NCI-H187 (cell line): ENCODE measurements at places on chromosomes 5 and 9.

- DNase-seq = no peak
Observed at GRCh38 chr5:2895196-2895595, 143.7 kb upstream of the IRX2 start.

GRCh38 chr5:17412760-17413671 is 85.0 kb upstream of the TAF11L2 start:
- no peak for DNase-seq

DNA sequence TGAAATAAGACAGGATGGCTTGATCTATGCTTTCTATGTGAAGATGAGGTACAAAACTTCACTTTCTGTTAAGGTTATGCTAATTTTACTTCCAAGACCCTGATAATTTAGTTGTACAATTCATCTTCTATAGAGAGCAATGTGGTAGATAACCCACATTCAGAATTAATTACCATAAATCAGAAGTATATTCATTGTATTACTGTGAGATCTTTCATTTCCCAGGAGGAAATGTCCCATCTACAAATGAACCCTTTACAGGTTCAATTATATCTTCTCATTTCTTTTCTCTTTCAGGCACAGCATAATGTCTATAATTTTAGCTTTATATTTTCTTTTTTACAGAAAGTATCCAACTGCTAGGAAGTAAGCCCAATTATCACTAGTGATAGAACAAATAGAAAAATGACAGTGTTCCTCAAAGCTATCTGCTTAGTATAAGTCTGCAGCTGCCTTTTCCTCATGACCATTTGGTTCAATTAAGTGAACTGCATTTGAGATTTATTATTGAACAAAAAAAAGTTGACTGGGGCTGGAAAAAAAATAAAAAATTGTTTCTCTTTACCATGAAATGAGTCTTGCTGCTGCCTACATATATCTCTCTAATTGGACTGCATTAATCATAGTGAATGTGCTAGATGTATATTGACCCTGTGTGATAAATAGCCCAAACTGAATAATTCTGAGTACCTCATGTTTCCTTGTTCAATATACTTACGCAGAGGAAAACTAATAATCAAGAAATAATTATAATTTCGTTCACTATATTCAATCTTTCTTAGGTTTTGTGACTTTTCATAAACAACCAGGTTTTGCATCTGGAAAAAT is 1329.4 kb downstream of the PTPRD start:
- DNase-seq = no peak

DNA sequence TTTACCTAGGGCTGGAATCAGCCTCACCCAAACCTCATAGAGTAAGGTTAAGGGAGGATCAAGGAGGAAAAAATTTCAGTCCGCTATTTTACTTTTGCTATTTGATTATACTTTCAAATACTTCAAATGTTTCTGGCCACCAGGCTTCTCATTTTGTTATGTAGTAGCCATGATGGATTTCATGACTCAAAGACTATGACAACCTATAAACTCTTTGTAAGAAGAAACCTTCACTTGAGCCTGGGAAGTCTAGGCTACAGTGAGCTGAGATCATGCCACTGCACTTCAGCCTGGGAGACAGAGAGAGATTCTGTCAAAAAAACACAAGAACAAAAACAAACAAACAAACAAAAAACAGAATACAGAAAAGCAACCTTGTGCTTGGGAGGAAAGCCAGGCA is 293.6 kb upstream of the TNC start:
- no peak for DNase-seq

DNA sequence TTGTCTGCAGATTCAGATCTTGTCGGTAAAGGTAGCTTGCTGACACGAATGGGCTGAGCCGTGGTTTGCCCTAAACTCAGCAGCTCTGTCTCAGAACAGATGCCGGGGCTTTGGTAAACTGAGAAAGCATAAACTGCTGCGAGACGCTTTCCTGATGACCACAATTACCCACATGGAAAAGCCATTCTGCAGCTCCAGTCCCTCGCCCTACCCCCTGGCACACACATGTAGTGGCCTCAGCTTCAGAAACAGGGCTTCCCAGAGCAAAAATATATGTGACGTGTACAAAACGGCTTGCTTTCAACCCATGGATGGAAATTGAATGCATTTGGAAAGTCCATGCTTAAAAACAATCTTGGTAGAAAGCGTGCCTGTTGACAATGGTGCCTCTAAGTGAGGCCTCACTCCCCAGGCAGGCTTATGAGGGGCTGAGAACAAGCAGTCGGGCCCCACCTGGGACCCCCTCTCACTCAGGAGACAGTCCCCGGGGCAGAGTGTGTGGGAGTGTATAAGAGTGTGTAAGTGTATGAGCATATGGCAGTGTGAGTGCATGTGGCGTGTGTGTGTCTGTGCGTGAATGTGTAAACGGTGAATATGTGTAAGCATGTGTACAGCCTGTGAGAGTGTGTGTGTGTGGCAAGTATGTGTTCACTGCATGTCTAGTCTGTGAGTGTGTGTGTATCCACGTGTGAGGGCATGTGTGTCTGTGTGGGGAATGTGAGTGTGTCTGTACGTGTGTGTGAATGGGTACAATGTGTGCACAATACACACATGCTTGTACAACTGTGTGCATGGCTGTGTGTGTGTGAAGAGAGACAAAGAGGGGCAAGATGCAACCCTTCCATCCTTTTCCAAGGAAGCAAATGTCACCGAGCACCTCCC is 88.2 kb upstream of the SMIM23 start:
- no peak for DNase-seq

- no peak for DNase-seq
Observed at GRCh38 chr5:67289763-67290521, 93.3 kb upstream of the CD180 start.

DNA sequence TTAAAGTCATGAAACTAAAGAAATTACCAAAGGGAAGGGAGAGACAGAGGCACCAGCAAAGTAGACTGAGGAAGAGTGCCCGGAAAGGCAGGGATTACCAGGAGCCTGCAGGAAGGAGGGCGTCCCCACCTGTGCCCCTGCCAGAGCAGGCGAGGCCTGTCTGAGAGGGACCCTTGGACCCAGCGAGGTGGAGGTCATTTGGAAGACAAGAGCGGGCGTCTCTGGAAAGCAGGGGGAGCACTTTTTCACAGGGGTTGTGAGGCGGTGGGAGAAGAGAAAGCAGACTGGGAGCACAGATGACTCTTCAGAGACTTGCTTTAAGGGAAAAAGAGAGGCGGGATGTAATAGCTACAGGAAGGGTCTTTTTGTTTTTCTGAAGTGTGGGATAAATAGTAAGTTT is 27.5 kb upstream of the SLC2A8 start:
- no peak for DNase-seq

DNA sequence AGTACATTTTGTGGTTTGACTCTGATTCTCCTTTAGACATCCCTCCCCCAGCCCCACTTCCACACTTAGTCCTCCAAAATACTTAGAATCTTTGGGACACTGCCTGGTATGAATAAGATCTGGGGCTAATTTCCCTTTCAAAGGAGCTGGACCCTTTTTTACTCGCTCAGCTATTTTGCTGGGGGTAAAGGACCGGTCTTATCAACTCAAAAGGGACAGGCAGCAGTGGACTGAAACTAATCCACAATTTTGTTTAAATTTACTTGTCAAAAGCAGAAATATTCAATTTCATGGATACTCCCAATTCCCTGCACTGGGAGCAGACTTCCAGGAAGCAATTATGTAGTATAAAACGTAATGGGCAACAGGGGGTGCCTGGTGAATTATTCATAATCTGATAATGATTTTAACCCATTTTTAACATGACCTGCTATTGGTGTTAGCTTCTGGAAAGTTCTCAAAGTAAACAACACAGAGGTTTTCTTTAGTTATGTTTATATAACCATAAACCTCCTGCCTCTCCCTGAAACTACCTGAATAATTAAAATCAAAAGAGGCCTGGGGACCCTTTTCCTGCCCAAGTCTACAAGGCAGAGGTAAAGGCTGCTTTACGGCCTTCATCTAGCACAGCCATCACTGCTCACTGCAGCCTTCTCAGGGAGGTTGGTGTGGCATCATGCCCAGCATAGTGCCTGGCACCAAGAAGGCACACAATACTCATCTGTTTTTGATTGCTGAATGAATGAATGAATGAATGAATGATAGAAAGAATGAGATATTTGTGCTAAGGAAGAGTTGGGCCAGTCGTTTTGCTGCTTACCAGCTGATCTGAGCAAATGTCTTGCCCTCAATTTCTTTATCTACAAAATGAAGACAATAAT is 44.2 kb upstream of the GNPDA1 start:
- no peak for DNase-seq

GRCh38 chr5:75009556-75010345 is 42.6 kb downstream of the GCNT4 start:
- no peak for DNase-seq

DNA sequence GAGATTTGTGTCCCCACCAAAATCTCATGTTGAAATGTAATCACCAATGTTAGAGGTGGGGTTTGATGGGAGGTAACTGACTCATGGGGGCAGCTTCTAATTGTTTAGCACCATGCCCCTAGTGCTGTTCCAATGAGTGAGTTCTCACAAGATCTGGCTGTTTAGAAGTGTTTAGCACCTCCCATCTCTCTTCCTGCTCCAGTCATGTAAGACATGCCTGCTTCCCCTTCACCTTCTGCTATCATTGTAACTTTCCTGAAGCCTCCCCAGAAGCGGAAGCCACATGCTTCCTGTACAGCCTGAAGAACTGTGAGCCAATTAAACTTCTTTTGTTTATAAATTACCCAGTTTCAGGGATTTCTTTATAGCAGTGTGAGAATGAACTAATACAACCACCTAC is 170.5 kb downstream of the NDUFS4 start:
- no peak for DNase-seq

GRCh38 chr9:109101810-109102209 is 17.9 kb downstream of the TMEM245 start:
- DNase-seq = no peak

GRCh38 chr5:111942661-111943401 is 185.8 kb upstream of the NREP start:
- no peak for DNase-seq

- no peak for DNase-seq
Observed at GRCh38 chr5:133777951-133778350, 165.6 kb upstream of the FSTL4 start.

DNA sequence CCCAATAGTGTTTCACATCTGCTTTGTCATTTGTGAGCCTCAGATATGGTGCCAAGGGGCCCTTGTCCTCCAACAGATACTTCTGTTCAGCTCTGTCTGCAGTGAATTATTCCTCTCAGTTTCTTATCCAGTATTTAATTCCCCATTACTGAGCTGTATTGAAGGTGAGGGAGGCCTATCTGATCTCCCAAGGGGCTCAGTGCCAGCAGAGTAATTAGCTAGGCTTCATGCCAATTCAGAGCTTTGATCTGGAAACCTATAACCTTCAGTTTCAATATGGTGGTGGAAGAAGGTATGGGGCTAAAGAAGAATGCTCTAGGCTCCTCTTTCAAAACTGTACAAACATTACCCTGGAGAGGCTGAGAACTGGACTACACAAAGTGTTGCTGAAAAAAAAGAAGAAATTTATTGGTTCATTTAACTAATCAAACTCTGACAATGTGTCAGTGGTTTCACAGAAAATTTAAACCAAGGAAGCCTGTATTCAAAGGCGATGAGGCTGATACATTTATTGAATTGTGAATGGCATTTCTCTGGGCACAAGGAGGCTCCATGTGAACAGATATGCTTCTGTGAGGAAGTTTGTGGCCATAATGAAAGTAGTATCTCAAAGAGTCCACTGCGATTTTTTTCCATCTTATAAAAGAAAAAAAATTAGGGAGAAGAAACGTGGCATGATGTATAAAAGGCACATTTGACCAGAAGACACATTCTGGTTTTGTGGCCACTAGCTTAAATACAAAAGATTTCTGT is 397.8 kb downstream of the TLE4 start:
- no peak for DNase-seq

DNA sequence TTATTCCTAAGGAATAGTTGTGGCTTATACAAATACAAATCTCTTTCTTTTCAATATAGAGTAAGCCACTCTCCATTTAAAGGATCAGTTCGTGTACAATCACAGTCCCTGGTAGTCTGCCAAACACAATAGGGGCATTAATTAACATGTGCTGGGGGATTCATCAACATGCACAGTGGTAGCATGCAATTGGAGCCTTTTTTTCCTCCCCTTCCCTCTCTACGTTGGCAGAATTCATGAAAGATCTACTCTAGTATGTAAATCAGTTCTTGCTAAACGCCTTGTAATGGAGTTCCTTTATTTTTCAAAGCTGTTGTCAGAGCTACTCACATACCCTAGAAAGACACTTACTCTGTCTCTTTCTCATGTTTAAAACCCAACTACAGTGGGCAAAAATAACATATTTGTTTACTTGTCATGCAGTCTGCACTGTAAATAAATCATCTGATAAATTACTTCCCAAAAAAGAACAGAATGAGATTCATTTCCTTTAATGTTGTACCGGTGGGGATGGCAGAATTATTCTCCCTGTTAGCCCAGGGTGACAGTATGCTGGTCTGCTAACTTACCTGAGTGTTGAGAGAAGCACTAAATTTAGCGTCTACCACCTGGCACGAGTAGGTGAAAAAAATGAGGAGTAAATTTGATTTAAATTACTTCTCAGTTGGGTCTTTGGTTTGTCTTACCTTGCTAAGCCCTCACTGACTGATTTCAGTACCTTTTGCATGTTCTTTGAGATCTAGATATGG is 341.5 kb upstream of the CCNH start:
- no peak for DNase-seq

- no peak for DNase-seq
Observed at GRCh38 chr5:159909126-159909525, 7.2 kb upstream of the ADRA1B start.

GRCh38 chr9:34869390-34869789 is 88.7 kb upstream of the PHF24 start:
- DNase-seq = no peak

DNA sequence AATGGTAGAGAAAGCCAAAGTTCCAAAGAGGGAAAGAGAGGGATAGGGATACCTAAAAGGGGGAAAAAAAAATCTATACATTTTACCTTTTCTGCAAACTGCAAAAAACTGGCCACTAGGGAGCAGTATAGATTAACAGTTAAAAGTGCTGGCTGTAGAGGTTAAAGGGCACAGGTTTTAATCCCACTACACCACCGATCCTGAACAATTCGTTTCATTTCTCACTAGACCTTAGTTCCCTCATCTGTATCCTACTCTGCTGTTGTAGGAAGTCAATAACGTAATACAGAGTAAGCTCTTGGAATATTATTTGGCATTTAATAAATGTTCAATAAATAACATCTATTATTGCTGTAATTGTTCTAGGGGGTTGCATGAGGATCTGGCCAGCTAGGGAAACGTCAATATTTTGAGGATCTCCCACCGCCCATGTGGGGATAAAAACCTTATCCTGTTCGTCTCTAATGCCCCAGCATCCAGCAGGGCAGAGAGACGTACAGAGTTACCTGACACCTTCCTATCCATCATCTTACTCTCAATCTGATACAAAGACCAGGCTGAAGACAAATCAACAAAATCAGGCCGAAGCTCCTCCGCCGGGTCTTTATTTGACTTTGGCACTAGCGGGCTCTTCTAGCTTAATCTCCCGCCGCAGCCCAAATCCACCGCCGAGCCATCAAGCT is 757 bp downstream of the CDC26 start:
- peak; percentile 21 for DNase-seq

GRCh38 chr5:132215329-132215728 is 12.3 kb downstream of the P4HA2 start:
- no peak for DNase-seq

- peak; percentile 29 for DNase-seq
Observed at GRCh38 chr5:79025054-79025472, 40.0 kb upstream of the ARSB start.
